T47D (cell line): ENCODE measurements at places on chromosomes 5 and 9.

DNA sequence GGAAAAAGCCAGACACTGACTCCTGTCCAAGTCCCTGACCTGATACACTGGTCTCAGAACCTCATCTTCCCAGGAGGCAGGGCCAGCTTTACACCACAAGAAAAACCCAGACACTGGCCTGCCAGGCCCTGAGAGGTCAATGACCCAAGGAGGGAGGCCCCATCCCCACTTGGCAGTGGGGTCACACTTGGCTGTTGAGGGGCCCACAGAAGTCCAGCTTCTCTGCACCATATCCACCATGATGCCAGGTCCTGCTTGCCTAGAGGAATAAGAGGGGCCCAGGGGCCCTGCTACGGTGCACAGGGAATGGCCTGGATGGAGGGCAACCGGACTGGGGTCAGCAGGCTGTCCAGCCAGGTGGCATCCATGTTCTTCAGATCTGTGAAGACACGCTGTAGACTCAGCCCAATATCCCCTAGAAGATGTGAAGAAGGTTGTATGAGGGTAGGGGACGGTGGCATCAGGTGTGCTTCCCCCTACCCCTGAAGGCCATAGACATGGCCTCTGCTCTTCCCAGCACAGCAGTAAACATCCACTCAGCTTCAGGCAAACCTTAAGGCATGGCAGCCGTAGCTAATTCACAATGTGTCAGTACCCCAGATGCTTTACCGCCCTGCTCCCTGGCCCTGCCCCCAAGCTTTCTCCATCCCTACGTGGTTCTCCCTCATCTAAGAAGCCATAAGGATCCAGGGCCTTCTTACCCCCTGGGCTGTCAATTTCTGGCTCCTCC is 6.7 kb downstream of the IRF1 start:
- DNase-seq, result no peak

- no peak for DNase-seq
These were observed 72.5 kb downstream of the FSTL4 start for GRCh38 chr5:133539818-133540217.

DNA sequence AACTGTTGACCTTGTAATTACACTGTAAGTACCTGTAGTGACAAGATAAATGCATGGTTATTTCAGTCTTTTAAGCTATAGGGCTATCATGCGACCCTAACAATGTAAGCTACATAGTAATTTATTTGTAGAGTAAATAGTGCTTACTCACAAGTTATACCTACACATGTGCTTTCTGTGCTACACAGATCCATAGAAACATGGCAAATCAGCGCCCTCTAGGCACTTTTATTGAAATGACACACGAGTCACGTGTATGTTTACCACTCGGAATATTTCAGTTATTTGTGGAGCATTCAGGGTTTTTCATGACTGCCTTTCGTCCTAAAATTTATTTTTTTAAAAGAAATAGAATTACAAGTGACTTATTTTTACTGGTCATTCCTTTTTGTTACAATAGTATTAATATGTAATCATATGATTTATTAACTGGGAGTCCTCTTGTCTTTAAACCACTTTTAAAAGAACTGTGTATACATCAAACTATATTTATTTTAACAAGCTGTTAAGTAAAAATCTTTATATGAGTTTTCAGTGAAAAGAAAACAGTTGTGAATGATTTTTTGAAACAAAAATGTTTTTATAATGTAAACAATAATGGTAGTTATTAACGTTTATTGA is 1242.3 kb upstream of the WWC1 start:
- peak; percentile 86 for DNase-seq

DNA sequence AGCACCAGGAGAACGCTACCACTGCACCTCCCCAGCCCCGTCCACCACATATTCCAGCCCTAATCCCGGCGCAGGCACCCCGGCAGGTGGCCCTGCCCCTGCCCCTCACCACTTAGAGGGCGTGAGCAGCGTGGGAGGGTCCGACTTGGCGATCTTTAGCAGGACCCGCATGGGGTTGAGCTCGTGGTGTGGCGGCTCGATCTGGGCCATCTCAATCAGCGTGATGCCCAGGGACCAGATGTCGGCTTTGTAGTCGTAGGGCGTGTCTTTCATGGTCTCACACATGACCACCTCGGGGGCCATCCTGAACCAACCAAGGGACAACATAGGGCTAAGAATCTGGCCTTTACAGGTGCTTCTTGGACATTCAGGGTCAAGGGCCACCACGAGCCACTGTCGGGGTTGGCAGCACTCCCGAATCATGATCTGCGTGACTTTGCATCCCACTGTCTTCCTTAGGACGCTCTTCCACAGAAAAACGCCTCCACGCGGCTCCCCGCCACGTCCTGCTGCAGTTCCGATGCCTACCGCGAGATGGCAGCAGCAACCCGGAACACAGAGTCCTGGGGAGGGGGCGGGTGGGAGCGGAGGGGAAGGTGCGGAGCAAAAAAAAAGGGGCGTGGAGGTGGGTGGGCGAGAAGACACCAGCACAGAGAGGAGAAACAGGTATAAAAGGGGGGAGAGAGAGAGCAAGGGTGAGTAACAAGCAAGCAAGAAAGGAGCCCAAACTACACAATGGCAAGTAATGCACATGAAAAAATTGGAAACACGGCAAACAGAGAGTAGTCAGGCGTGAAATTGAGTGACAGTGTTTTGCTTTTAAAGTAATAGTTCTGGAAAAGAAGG is 81.3 kb downstream of the STK10 start:
- peak; percentile 40 for DNase-seq

DNA sequence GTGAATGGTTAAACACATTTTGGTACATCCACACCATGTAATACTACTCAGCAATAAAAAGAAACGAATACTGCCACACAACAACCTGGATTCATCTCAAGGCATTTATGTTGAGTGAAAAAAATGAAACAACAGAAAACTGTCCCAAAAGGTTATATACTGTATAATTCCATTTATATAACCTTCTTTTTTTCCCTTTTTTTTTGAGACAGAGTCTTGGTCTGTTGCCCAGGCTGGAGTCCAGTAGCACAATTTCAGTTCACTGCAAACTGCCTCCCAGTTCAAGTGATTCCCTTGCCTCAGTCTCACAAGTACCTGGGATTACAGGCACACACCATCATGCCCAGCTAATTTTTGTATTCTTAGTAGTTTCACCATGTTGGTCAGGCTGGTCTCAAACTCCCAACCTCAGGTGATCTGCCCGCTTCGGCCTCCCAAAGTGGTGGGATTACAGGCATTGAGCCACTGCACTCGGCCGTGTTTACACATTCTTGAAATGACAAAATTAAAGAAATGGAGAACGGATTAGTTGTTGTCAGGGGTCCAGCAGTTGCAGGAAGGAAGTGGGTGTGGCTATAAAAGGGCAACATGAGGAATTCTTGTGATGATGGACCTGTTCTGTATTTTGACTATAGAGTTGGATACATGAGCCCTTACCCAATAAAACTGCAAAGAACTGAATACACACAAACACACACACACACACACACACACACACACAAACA is 17.4 kb downstream of the PPP6C start:
- no peak for DNase-seq

- no peak for DNase-seq
These were observed 38.2 kb downstream of the GZMK start for GRCh38 chr5:55062039-55062779.

DNA sequence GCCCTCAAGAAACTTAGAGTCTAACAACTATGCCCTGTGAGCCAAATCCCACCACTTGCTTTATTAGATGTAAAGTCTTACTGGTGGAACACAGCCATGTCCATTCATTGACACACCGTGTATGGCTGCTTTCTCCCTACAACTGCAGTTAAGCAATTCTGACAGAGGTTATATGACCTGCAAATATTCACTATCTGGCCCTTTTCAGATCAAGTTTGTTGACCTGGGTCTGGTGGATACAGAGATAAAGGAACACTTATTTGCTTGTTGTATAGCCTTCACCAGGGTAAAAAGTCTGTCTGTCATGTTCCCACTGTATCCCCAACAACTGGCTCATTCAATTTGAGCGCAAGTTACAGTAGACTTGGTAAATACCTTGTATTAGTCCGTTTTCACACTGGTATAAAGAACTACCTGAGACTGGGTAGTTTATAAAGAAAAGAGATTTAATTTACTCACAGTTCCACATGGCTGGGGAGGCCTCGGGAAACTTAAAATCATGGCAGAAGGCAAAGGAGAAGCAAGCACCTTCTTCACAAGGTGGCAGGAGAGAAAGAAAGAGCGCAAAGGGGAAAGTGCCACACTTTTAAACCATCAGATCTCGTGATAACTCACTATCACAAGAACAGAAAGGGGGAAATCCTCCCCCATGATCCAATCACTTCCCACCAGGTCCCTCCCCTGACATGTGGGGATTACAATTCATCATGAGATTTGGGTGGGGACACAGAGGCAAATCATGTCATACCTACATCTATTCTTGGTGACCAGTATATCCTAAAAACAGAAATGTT is 27.9 kb downstream of the DEPDC1B start:
- no peak for DNase-seq

DNA sequence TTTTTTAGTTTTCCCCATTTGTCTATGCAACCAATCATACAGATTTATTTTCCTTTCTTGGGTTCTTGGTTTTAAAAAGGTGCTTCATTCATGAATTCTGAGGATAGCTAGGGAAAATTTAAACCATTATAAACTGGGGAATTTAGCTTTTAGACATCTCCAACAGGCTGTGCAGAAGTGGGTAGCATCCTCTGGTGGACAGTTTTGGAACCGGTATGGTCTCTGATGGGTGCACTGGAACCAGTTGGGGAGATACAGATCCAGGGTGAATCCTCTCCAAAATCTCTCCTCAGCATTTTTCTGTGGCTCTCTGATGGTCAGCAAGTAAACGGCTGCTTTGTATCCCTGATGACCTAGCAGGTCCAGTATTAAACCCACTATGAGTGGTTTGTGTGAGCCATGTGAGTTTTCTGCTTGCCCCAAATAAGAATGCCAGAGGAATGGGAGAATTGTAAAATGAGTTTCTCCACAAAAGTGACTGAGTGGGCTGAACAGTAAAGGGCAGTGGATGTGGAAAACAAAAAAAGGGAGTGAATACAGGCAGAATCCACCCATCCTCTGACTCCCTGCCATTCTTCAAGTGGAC is 9.1 kb upstream of the DNAJC25 start:
- DNase-seq, result peak; percentile 76

- no peak for DNase-seq
These were observed 41.9 kb downstream of the CDH6 start for GRCh38 chr5:31235381-31235780.

- no peak for DNase-seq
These were observed 112.3 kb upstream of the FCN2 start for GRCh38 chr9:134768332-134768708.

DNA sequence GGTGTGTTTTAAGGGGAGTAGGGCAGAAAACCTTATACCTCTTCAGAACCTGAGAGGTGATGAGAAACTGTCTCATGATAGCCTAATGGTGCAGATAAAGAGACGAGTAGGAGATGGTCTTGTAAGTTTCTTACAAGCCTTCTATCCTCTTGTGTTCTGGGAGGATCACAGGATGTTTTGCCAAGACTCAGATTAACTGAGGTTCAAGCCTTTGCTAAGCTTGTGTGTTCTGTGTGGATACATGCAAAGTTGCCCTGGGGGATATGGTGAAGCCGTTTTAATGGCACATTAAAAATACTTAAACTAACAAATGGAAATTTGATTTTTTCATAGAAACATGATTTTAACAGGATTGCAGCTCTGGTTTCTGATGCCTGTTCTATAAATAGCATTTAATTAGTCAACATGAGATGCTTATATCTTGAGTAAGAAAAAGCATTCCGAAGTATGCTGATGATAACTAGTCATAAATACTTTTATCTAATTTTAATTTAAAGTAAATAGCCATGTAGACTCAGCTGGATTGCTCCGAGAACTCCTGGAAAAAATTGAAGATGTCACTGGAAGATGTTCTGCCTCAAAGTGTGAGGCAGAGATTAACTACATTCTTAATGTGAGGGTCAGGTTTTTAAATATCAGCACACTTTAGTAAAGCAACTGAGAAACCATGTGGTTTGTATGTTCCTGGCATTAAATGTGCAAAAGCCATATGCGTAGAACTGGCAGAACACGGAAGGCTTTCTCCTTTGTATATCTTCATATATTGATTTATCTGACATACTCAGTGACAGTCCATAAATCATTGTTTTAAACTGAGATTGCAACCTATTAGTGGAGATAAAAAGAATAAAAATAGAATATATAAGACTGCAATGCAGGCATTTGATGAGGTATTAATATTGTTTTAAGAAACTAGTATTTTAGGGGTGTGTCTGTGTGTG is 53.7 kb downstream of the IPO11 start:
- DNase-seq, result no peak

GRCh38 chr5:156802501-156802900 is 47.6 kb upstream of the PPP1R2B start:
- no peak for DNase-seq

GRCh38 chr5:172370648-172371545 is 83.4 kb downstream of the SH3PXD2B start:
- no peak for DNase-seq

GRCh38 chr5:158482125-158482524 is 617.6 kb downstream of the EBF1 start:
- DNase-seq, result no peak

- DNase-seq, result no peak
These were observed at the start of gene SH2D3C for GRCh38 chr9:127778280-127779135. TSS of gene SH2D3C (minus strand) at chr9:127778666. CDS start at chr9:127778627, 39 bp downstream.

GRCh38 chr9:19493876-19494275 is 85.1 kb downstream of the ACER2 start:
- no peak for DNase-seq

DNA sequence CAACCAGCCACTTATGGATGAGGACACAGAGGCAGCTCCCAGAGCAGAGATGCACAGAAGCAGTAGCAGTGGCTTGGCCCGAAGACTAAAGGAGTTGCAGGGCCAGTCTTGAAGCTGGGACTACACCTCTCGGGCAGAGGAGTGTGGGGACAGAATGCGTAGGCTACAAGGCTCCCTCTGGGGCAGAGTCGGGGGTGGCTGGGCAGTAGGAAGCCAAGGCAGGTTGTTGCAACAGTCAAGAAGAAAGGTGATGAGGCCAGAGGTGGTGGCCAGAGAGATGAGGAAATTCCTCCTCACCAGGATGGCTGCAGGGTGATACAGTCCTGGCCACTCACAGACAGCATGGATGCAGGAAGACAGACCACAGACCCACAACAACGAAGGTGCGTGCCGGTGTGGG is 4.9 kb upstream of the N4BP3 start:
- no peak for DNase-seq

DNA sequence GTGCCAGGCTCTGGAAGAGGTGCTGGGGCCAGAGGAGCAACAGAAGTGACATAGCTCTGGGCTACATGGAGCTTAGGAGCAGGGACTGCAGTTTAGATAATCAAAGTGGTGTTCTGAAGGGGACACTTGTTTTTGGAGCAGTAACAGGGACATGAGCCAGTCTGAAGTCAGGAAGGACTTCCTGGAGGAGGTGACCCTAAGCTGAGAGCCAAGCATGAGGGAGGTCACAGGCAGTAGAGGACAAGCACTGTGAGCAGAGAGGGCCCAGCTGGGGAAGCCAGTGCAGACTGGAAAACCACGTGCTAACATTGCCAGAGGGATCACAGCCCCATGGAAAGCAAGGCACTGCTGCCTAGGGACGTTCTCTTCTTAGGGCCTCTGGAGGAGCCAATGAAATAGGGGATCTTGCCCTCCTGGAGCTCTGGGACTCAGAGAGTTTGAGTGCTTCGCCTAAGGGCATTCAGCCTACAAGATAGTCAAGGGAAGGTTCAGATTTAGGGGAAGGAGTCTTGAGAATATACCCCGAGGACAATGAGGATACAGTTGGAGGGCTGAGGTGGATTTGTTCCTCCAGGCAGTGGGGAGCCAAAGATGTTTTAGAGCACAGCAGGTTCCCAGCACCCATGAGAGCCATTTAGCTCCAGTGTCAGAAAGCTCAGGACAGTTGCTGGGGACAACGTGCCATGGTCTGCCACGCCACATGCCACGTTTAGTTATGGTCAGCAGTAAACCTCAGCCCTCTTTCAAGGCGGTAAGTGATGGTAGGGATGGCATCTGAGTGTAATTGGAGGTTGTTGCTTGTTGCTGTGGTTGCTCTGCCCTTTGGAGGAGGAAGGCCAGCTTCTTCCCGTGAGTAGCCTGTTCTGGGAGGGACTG is 40.5 kb upstream of the SH3PXD2B start:
- DNase-seq, result no peak
